ENCODE measurements at places on chromosomes 2 and 18.

DNA sequence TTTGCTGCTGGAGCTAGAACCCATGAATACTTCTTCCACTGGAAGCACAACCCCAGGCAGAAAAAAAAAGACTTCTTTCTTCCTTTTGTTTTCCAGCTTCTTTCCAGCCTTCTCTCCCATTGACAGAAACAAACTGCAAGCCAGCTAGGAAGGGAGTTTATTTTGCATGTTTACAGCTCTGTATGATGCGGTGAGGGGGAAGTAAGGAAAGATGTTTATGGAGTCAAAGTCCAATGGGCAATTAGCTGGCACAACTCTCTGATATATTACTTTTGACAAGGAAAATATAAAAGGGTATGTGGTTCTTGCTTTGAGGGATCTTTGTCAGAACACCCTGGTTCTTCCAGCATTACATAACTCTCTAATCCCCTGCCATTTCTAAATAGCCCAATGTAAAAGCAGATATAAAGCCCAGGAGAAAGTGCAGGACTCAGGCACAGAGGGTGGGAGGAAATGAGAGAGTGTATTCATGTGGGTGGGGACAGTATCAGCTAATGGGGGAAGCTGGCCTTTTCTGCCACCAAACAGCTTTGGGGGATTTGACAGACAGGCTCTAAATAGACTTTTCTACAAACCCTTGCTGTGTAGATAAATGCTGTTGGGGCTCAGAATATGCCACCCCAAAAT is 9.3 kb upstream of the NMS start:
- DNase-seq = no peak

DNA sequence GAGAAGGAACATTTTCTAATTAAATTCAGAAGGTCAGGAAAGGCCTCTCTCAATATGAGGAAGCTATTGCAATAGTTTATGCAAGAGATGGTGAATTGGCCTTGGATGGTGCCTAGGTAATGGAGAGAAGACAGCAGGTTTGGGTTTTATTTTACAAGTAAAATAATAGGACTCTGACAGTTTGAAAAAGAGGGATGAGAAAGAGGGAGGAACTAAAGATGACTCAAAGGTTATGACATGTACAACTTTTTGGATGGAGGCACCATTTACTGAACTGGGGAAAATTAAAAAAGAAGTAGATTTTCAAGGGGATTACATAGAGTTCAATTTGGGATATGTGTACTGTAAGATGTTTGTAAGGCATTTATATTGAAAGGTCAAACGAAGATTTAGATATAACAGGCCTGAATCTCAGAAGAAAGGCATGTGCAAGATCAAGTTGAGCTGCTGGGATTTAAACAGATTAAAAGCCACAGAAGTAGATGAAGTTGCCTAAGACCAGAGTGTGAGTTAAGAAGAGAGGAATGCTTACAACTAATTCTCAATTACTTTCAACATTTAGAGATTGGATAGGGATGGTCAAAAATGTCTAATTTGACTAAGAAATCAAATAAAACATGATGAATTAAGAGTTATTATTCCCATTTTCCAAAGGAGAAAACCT is 12.3 kb upstream of the ASNSD1 start:
- no peak for DNase-seq

DNA sequence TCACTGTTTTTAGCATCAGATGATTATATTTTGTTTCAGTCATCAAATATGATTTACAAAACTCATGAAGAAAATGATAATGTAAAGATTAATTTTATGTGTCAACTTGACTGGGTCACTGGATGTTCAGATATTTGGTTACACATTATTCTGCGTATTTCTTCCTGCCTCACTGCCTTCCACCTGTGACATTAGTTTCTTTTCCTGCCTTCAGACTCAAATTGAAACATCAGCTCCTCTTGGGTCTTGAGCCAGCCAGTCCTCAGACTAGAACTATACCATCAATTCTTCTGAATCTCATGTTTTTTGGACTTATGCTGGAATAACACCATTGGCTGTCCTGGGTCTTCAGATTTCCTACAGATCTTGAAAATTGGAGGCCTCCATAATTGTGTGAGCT is 96.7 kb downstream of the ZNF385B start:
- no peak for DNase-seq

DNA sequence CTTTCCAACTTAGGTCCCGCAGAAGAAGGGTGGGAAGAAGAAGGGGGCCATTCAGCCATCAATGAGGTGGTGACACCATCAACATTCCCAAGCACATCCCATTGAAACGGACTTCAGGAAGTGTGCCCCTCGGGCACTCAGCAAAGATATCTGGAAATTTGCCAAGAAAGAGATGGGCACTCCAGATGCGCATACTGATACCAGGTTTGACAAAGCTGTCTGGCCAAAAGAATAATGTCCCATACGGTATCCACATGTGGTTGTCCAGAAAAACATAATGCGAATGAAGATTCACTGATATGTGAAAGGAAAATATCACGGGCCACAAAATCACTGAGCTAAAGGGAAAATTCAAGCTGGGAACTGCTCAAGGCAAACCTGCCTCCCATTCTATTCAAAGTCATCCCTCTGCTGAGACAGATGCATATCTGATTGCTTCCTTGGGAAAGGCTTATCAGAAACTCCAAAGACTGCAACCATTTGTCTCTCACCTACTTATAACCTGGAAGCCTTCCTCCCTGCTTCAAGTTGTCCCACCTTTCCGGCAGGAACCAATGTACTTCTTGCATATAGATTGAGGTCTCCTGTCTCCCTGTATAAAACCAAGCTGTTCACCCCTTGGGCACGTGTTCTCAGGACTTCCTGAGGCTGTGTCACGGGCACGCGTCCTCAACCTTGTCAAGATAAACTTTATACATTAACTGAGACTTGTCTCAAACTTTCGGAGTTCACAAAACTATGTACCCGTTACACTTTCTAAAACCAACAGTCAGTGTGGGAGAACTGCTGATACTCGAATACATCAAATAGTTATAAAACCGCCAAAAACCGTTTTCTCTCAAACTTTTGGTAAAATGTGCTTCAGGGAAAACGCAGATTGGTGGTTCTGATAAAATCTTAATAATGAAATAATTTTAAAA is 1.3 kb upstream of the PDK1 start:
- no peak for DNase-seq

- no peak for DNase-seq
Measured at GRCh38 chr2:85135660-85135914, 2.4 kb downstream of the TCF7L1 start.

DNA sequence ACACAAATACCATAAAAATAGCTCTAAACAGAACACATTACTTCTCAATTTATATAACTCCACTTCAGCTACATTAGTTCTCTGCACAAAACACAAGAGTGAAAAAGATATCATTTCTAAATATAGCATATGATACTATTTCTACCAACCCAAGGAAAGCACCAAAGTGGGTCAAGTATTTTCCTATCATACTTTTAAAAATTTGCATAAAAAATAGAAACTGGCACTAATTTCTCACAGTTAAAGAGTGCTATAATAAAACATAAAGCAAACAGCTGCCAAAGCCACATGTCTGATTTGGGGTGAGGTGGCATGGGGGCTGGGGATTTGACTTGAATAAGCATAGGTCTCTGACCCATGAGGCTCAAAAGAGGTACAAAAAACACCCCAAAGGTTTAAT is 61.5 kb downstream of the BARD1 start:
- no peak for DNase-seq

Data from NCI-H1417 treated with DMSO at 0.1 percent for 48 hours (cell line).